ENCODE measurements at places on chromosomes 5 and 9.

GRCh38 chr5:92505145-92505544 lies 1075.9 kb downstream of the NR2F1-AS1 start:
- no peak for DNase-seq

DNA sequence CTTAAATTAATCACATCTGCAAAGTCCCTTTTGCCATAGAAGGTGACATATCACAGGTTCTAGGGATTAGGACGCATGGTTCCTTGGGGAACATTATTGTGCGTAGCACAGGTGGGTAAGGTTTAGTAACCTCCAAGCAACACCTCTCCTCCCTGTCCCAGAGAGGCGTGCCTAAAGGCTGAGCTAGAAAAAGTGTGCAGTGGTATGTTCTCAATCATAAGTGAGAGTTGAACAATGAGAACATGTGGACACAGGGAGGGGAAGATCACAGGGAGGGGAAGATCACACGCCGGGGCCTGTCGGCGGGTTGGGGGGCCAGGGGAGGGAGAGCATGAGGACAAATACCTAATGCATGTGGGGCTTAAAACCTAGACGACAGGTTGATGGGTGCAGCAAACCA lies 14.9 kb downstream of the DAB2IP start:
- DNase-seq, result no peak

DNA sequence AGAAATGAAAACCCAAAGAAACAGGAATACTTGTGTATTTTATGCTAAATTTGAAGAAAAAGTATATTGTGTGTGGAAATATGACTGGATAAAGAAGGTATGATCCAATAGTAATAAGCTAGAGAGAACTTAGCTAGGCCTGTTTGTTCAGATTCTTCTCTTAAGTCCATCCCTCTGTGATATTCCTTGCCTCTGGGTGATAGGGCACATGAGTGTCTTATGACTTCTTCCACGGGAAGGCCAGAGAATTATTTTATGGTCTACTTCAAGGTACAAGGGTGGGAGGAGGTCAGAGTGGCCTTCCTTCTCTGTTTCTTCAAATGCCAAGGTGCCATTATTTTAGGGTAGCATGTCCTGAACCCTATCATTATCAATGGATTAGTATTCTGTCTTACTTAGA lies 113.7 kb downstream of the NDUFS4 start:
- DNase-seq, result no peak

- no peak for DNase-seq
These were observed 11.9 kb downstream of the TNFAIP8 start for GRCh38 chr5:119367502-119368237.

DNA sequence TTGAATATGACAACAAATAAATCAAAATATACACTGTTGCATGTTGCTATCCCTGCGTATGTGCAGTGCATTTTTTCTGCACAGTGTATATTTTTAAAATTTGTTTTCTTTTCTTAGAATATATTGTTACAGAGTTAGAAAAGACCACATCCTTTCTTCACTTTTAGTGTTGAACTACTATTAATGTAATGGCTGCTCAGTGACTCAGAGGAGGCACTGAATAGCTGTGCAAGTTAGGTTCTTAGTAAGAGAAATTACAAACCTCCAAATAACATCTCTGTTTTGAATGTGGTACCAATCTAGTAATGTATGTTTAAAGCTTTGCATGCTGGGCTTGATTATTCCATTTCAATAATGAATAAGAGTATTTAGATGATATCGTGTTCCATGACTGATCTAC lies 208.9 kb upstream of the PRR16 start:
- no peak for DNase-seq

DNA sequence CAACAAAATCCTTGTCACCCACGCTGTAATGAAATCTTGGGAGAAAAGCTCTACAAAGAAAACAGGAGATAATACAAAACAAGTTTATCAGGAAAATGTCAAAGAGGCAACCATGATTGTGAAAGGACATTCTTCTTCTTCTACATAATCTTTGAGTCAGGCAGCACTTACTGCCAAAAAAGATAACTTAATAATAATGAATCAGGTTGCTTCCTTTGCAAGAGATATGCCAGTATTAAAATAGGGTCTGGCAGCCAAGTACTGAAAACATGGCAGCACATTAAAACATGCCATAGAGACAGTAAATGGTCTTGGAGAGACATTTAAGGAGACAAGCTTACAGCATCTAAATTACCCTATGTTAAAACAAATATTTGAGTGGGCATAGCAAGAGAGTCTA lies 1573.4 kb downstream of the EFNA5 start:
- DNase-seq, result no peak

DNA sequence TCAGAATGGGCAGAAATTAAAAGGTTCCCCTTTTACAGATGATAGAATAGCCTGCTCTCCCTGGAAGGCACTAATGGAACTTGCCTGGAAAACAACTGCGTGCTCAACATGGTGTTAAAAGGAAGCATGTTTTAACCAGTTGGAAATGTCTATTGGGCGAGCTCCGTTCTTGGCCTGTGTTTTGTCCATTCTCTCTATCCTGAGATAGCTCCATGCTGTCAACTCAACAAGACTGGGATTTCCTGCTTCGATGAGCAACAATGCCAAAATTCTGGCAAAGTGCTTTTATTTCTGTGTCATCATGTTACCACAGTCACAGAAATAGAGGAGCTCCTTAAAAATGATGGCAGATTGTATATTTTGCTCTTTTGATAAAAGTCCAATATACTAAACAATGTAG lies 198.3 kb downstream of the PLK2 start:
- DNase-seq, result no peak

DNA sequence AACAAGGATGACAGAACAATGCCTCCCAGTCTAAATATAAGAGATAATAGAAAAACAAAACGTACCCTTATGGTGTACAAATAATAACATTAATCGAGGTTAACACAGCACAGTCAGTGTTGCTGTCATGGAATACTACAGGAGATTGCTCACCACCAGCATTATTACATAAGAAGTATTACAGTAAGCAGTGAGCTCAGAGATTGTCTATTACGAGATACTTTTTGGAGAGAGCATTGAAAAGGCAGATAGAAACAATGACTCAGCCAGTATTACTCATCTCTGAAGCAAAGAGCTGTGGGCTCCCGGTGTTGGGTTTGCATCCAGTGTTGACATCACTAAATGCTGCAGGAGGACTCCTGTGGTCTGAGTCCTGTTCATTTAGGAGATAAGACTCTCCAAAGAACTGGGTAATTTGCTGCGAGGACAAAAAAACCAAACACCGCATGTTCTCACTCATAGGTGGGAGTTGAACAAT lies 191.9 kb upstream of the SEMA6A start:
- DNase-seq, result no peak

- DNase-seq, result no peak
These were observed 16.8 kb upstream of the CTSL start for GRCh38 chr9:87708986-87709728.

GRCh38 chr9:132626285-132626684 lies 43.5 kb downstream of the DDX31 start:
- DNase-seq, result no peak

DNA sequence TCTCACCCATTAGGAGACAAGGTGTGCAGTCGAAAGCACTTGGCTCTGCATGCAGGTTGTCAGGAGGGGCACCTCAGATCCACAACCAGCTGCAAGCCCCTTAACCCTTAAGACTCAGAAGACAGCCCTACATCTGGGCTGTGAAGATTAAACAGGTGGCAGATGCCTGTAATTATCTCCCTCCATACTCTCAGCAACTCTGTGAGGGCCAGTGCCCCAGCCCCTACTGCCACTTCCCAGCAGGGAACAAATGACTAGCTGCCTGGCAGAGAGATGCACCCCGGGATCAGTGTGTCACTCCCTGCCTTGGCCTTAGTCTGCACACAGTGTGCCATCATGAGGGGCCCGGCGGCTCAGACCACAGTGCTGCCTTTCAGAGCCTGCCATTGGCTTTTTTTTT lies 42.0 kb downstream of the CRB2 start:
- DNase-seq, result no peak

- no peak for DNase-seq
These were observed 264.9 kb downstream of the CD180 start for GRCh38 chr5:66931651-66932050.

DNA sequence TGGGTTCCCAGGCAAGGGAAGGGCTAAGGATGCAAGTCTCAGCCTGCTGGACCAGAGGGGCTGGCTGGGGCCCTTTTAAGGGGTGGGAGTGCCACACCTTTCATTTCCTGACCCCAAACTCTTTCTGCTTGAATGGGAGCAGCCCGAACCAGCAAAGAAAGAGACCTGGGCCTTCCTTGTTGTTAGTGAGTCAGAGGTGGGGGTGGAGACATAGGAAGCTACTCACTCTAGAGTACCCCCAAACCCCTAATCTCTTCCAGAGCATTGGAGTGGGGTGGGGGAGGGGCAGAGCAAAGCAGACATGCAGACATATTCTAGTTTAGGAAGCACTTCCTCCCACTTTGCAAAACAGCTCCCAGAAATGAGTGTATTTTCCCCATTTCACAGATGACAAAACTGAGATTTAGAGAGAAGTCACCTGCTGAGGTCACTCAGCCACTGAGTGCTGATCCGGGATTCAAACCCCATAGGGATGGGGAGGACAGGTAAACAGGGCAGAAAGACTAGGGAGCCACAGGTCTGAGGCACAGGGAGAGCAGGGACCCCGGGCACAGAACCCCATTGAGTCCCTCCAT lies 6.0 kb upstream of the AQP3 start:
- DNase-seq, result no peak

- DNase-seq, result no peak
These were observed 93.5 kb upstream of the ATG10 start for GRCh38 chr5:81878333-81878732.

GRCh38 chr5:16849775-16850174 lies 86.3 kb downstream of the MYO10 start:
- no peak for DNase-seq

DNA sequence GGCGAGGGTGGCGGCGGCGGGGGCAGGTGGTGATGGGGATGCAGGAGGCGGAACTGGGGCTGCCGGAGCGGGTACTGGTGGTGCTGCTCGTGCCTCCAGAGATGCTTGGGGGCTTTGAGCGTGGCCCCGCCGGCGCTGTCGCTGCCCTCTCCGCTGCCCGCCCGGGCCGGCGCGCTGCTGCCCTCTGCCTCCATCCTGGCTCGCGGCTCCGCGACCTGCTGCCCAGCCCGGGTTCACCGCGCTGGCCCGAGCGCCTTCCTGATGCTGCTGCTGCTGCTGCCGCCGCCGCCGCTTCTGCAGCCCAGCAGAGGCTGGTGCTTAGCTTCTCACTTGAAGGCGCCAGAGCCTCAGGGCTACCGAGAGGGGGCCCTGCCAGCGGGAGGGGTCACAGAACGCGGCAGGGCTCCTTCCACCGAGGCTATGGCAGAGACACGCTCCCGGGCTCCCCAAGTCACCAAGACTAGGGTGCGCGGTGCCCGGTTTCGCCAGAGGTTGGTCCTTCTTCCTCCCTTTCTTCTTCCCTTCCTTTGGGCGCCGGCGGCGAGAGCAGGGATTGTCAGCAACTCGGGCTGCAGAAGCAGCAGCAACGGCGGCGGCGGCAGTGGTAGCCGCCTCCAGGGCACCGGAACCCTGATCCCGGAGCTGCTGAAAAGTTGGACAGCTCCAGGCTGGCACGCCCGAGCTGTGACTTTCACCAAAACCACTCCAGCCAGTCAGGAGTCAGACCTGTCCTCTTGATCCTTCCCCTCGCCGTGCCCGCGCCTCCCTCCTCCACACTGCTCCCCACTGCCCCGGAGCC lies at the start of gene PDE4D:
TSS of gene PDE4D (minus strand) at position 298 of the 799 bp plus-strand sequence.
- DNase-seq, result no peak

DNA sequence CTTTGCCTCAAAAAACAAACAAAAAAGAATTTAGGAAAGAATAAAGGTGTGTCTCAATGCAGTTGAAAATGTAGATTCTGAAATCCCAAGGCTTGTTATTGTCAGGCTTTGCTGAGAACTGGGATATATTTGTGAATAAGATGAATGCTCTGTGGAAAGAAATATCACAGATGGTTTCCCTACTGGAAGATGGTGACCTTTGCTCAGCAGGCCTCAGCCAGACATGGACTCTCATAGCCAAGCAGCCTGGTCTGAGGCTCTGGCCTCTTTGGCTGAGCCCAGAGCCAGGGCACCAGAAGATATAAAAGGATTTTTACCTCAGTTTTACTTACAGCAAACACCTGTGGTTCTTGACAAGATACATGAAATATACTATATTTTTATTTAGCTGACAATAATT lies 37.1 kb downstream of the AGXT2 start:
- no peak for DNase-seq

DNA sequence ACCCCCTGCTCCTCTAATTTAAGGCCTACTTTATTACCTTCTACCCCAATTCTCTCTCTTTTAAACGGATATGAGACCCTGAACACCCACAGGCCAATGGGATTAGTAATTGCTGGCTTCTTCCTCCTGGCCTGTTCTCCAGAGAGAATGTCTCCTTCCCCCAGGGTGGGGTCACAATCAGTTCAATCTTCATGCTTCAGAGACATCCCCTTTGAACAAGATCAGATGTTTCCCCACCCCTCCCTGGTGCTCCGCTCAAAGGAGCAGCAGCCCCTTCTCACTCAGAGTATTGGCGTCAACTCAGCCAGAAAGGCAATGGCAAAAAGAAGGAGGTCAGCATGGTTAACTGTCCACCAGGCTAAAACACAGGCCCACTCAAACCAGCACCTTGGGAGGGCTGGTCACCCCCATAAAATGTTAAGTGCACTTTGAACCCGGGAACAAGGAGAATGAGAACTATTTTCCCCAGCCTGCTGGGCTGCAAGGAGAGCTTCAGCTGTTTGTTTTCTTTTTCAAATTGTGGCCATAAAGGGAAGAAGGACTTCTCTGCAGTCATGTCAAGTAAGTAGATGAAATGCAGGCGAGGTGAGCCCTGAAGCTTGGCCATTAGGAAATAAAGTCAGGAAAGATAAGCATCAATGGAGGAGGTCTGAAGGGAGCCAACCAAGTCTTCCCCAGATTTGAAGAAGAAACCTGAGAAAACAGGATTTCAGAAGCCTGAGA lies 20.1 kb downstream of the LHFPL2 start:
- no peak for DNase-seq

DNA sequence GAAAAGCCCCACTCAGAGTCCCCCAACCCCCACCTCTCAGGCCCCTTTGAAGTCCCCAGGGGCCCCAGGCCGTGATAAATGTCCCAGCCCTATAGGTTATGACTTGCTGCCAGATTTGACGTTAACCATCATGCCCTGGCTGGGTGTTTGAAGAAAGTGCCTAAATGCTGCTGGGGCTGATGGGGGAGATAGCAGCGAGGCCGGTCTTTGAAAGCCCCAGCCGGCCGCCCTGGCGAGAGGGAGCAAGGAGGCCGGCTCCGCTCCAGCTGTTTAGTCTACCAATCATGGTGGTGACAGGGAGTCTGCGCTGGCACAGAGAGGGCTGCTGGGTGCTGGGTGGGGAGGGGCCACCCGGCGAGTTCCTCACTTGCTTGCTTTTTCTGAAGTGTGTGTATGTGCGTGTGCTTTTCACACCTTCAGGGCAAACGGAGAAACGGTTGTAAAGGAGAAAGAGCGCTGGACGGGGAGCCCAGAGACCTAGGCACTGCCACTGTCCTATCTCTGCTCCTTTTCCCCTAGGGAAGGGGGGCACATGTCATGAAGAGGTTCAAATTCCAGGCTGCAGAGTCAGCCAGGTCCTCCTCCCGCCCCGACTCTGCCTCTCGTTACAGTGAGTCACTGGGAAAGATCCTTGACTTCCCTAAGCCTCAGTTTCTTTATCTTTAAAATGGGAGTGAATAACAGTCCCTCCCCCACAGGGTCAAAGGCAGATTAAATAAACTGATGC lies 126.1 kb upstream of the HAND1 start:
- no peak for DNase-seq

GRCh38 chr9:108053555-108054061 lies 564.0 kb upstream of the KLF4 start:
- DNase-seq, result no peak

Data from stimulated activated CD8-positive, alpha-beta memory T cell treated with anti-CD3 and anti-CD28 coated beads, Interleukin-2, amount 100 ng/mL, for 1 hour (primary cell).